Activated naive CD8-positive, alpha-beta T cell treated with anti-CD3 and anti-CD28 coated beads, Interleukin-2, amount 10 ng/mL, durations not matched to agents 7 days and 5 days (primary cell): ENCODE measurements at places on chromosomes 4 and X. TPM values are rescaled to one million over a fixed set of nuclear protein-coding genes. Genes with fewer than 3 reads are reported as not detected.

DNA sequence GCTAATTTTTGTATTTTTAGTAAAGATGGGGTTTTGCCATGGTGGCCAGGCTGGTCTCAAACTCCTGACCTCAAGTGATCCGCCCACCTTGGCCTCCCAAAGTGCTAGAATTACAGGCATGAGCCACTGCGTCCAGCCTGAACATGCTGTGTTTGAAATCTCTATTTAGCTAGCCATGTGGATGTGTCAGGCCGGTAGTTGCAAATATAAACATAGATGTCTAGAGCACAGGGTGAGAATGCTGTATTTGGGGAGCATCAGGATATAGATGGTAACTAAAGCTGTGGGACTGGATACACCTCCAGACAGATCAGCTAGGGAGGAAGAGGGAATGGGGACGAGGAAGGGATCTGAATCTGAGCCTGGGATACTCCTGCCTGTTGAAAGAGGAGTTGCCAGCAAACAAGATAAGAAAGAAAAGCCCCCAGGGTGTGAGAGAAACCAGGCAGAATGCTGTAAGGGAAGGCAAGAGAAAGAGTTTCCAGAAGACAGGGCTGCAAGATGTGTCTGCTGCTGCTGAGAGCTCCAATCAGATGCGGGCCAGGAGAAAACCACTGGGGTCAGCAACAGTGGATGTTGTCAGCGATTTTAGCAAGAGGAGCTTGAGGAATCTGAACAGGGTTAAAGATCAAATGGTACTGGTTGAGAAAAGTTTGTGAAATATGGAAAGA, 177.4 kb downstream of the PALLD start:
- DNase-seq, result no peak

DNA sequence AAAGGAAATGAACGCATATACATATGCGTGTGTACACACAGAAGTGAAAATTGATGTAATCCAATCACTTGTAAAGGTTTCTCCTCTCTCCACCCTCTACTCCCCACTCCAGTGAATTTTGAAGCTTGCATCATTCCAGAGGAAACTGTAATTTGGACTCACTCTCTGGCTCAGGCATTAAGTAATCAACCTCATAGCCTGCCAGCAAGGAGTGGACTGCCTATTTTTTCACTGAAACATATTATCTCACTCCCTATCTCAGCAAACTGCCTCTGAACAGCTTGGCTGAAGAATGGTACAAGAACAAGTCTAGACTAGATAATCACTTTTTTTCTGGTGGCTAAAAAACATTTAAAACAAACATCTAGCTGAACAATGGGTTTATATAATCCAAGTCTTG, 124.2 kb downstream of the C4orf51 start:
- DNase-seq, result no peak

GRCh38 chrX:18887177-18887824, 96.6 kb downstream of the PHKA2 start:
- no peak for DNase-seq

- no peak for DNase-seq
Observed at GRCh38 chrX:29067351-29067750, 480.1 kb downstream of the IL1RAPL1 start.

GRCh38 chr4:182885022-182885737, 32.0 kb downstream of the DCTD start:
- DNase-seq, result no peak

DNA sequence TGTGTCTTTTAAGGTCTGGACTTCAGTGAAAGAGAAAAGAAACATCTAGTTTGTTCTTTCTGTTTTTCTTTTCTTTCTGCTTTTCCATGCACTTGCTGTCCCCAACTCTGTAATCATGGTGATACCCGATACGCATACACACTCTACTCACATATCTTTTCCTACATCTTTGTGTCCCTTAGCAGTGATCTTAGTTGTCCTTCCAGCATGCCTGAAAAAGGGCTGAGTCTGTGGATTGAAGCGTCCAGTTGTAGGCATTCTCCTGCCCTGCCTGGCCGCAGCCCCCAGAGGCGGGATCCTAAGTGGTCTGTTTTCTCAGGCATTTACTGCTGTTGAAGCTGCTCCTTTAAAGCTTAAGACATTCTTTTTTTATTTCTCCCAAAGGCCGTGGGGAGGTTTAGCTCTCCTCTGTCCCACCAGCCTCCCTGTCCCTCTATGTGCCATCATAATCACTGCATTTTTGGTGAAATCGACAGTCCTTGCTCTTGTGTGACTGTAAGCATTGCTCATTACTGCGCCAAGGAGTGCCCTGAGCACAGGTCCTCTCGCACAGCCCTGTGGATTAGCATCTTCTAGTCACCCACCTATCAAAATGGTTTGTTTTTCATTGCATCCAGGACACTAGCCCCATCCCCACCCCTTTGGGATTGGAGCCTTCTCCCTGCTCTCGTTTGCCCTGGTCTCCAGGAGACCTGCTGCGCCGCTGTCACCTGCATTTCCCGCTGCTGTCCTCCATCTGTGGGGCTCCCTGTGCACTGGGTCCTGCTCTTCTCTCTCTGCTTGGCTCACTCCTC, 4.4 kb downstream of the RGS12 start:
- no peak for DNase-seq

DNA sequence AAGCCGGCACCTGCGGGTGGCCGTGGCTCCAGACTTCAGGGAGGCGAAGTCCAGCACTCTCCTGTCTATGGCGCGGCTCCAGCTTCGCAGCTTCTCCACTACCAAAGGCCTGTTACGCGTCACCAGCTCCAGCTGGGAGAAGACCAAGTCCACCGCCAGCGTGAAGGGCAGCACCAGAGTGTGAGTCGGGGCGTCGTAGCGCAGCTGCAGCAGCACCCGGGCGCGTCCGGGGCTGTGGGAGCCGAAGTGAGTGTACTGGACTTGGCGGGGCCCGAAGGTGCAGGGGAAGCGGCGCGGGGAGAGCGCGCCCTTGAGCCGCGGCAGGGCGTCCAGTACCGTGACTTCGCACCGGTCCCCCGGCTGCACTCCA, 444 bp downstream of the FREM3 start:
- DNase-seq, result no peak

DNA sequence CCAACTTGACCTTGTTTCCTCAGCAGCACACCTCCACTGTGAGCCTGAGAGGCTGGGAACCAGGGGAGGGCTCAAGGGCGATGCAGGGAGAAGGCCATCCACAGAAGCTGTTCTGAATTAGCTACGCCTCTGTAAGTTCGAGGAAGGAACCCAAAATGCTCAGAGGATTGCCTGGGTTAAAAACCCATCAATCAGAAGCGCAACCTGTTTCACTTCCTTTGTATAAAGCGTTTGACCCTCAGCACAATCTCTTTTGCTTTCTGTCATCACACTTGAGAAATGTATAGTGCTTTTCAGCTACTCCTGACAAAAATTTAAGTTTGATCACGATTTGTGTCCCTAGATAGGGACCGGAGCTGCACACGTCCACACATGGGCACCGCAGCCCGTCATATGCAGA, 48.0 kb upstream of the MAP3K15 start:
- DNase-seq, result no peak

DNA sequence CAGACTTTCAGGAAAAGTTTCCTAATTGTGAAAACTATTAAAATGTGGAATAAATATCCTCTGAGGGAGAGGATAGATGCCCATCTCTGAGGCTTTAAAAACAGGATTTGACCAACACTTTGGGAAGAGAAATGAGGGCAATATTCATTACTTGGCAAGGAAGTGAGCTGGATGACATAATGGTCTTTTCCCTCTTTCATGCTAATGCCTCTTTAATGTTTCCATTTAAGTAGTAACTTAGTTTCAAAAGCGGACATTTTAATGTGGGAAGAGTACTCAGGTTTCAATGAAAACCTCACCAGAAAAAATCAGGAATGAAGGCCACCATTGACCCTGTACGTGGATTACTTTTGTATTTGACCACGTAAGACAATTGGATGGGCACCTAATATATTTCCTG, 503.3 kb downstream of the ANKRD50 start:
- no peak for DNase-seq

DNA sequence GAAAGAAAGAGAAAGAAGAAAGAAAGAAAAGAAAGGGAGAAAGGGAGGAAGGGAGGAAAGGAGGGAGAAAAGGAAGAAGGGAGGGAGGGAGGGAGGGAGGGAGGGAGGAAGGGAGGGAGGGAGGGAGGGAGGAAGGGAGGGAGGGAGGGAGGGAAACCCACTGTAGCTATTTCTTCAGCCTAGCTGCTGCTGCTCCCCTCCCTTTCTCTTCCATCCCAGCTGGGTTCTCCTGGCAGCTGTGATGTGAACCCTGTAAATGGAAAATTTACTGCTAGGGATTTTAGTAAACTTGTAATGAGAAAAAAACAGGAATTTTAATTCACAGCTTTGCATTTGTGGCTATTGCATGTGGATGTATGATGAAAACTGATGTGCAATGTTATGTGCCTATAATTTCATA, 8.0 kb downstream of the NR0B1 start:
- DNase-seq, result no peak

DNA sequence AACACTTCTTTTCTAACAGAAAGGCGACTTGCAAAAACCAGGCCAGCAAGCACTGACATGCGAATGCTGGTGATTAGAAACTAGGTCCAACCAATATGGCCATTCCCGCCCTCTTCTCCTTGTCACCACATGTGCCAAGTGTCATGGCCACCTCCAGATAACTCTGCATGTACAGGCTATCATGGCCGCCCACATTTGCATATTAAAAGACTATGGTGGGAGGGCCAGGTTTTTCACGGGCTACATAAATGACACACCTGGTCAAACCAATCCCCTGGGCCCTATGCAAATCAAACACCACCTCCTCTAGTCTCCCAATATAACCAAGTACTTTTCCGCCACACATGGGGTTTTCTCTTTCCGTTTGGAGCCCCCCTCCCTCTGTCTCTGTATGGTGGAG, 40.1 kb downstream of the NUDT11 start:
- no peak for DNase-seq

- no peak for DNase-seq
Observed at GRCh38 chr4:166198516-166199310, 325.7 kb downstream of the TLL1 start.

- no peak for DNase-seq
Observed at GRCh38 chr4:69713593-69713992, 46.8 kb downstream of the SULT1B1 start.

GRCh38 chrX:50799531-50799961, 14.4 kb downstream of the SHROOM4 start:
- DNase-seq, result no peak

DNA sequence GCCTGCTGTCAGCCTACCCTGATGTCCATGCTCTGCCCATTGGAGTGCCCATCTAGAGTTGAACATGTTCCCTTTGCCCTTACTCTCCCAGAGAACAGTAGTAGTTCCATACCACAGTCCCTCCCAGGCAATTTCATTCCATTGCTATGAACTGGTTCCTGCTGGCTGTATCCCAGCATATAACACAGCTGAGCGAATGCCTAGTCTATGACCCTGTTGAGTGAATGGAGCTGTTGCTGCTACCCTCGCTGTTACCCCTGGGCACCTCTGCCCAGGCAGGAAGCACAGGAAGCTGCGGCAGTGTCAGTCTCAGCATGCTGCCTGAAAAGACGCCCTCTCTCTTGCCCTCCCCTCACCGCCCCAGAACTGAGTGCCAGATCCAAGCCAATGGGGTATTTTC, 73.3 kb downstream of the SOX3 start:
- DNase-seq, result no peak

GRCh38 chr4:134906404-134907023, 704.9 kb upstream of the PABPC4L start:
- DNase-seq, result no peak

DNA sequence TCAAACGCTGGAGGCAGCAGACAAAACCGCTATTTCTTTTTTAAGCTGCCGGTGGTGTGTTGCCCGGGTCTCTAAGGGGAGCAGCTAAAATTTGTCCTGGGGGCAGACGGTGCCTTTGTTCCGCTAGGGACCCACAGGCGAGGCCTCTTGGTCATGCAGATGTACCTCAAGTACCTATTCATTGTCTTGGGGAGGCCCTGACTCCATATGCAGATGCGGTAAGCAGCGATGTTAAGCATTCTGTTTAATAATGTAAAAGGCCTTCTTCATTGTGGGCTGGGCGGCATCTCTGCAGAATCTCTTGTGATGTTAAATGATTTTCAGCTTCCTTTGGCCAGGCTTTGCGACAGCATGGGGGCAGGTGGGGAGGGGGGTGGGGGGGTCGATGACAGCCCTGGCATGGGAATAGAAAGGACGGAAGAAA, 98.9 kb upstream of the PJA1 start:
- DNase-seq, result no peak

GRCh38 chr4:14168919-14169318, 541.4 kb upstream of the BOD1L1 start:
- no peak for DNase-seq

- DNase-seq, result no peak
Observed at GRCh38 chrX:22737541-22737940, 262.2 kb upstream of the DDX53 start.

The PFKFB1 gene
- total RNA-seq, result 0.65 TPM

The ETDB gene
- not detected for total RNA-seq

The RAB41 gene
- not detected for total RNA-seq

The NFKB1 gene
- 130 TPM for total RNA-seq

The GCNA gene
- 8.5 TPM for total RNA-seq

The VCX3B gene
- not detected for total RNA-seq

The RTL3 gene
- total RNA-seq, result not detected

The S100G gene
- total RNA-seq, result not detected

The GIMD1 gene
- not detected for total RNA-seq
